B cell (primary cell): ENCODE measurements at places on chromosomes 7 and 10. TPM values are rescaled to one million over a fixed set of nuclear protein-coding genes. Genes with fewer than 3 reads are reported as not detected.

The TMEM176A gene
- polyA plus RNA-seq: 0.22 and 1.1 TPM in 2 replicates

The GDF2 gene
- not detected in 2 replicates for polyA plus RNA-seq

The CYP3A5 gene
- polyA plus RNA-seq: not detected in 2 replicates

The MRC1 gene
- polyA plus RNA-seq: not detected in 2 replicates

The C7orf57 gene
- not detected in 2 replicates for polyA plus RNA-seq

The OPN1SW gene
- not detected in 2 replicates for polyA plus RNA-seq

The CYTH3 gene
- 5.2 and 11.4 TPM in 2 replicates for polyA plus RNA-seq

The LEP gene
- not detected in 2 replicates for polyA plus RNA-seq

The SAMD9 gene
- polyA plus RNA-seq: 5.5 and 6.2 TPM in 2 replicates

The TACC2 gene
- polyA plus RNA-seq: not detected in 2 replicates

- H3K4me1 ChIP-seq: peaks cover 12% of the 10 kb centered on the region
- H3K27ac ChIP-seq: peak within 1 kb of the TSS; percentile 4
- peak; percentile 86 for DNase-seq
Observed at GRCh38 chr10:119103903-119104653, at the start of gene DENND10. Gene DENND10, plus strand, starts transcription at chr10:119104113. Its CDS starts 30 bp downstream, at chr10:119104143.

DNA sequence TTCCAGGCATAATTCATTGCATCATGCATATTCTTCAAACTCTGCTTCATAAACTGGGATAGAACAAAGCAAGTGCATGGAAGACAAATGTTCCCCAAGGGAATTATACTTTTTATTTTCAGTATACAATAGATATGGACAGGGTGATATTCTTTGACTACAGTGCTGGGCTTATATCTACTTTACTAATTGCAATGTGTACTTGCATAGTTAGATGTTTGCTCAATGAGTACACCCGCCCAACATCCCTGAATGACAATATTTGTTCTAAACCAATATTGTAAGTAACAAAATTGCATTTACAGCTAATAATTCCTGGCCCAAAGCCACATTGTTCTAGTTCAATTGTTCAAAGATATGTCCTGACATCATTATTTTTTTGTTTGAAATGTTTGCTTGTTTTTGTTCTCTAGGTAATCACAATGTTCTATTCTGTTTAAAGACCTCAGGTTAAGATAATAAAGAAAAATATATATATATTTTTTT is 171.4 kb downstream of the PTN start:
- H3K27me3 ChIP-seq: no peaks in the 10 kb centered on the region
- H3K4me3 ChIP-seq: no peak overlapping the region
- no peak for DNase-seq
- H3K27ac ChIP-seq: no peak overlapping the region
- H3K36me3 ChIP-seq: no peaks in the 10 kb centered on the region

GRCh38 chr10:101601541-101601940 is 13.4 kb downstream of the DPCD start:
- no peaks in the 10 kb centered on the region for H3K36me3 ChIP-seq
- no peaks in the 10 kb centered on the region for H3K4me1 ChIP-seq
- no peaks in the 10 kb centered on the region for H3K27me3 ChIP-seq
- H3K4me3 ChIP-seq: no peak overlapping the region
- no peak overlapping the region for H3K27ac ChIP-seq

DNA sequence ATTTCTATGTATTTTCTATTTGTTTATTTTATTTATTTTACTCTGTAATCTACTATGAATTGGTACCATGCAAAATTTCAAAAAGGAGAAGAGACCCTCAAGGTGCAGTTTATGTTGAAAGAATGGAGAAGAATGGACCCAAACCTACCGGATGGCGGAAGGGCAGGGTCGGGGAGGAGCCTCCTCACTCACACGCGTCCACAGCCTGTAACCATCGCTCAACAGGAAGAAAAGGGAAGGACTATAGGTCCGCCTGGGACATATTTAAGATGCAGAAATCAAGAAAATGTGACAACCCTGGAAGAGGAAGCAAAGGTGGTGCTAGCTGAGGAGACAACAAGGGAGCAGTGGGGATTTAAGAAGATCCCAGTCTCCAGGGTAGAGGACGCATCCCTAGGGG is 158.4 kb downstream of the COBL start:
- H3K36me3 ChIP-seq: no peaks in the 10 kb centered on the region
- H3K27ac ChIP-seq: no peak overlapping the region
- DNase-seq: no peak
- H3K4me3 ChIP-seq: no peak overlapping the region

DNA sequence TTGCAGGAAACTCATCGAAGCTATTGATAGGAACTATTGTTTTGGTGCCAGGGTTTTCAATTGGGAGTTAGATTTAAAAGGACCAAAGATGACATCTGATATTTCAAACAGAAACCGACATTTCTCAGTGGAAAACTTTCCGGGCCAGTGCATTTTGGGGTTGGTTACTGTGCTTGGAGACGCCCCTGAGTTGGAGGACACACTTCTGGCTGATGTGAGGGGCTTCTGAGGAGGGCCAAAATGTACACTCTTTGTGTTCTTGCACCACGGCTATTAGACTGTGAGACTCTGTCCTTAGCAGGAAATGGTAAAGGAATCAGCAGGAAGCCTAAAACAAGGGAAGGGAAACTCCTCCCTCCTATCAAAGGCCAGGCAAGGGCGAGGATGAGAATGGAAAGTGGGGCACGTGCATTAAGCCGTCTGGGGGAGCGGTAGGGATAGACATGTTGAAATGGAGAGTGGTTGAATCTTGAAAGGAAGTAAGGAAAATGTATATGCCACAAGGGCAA is 1.8 kb upstream of the SRGN start:
- no peak for DNase-seq
- peaks cover 33% of the 10 kb centered on the region for H3K4me1 ChIP-seq
- H3K27me3 ChIP-seq: no peaks in the 10 kb centered on the region
- no peaks in the 10 kb centered on the region for H3K36me3 ChIP-seq

DNA sequence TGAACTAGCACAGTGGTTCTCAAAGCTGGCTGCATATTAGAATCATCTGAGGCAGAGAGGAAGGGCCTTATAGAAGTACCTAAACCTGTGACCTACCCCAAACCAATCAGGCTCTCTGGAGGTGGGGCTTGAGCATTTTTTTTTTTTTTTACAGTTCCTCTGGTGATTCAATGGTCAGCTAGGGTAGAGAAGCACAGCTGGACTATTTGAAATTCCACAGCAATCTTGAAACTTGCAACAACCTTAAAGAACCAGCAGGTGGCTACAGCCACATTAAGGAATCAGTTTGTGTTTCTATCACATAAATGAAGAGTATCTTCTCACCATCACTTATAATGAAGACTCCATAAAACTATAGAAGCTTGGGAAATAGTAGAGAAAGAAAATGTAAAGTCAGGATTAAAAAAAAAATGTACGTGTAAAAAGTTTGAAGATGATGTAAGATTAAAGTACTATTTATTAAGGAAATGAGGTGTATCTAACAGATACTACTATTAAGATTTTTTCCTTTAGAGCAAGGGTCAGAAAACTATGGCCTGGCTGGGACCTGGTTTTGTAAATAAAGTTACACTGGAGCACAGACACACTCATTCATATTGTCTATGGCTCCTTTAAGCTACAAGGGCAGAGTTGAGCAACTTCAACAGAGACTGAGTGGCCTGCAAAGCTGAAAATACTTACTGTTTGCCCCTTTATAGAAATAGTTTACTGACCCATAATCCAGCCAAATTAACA is 3.8 kb downstream of the RTKN2 start:
- peak; percentile 46 for DNase-seq
- H3K27me3 ChIP-seq: peaks cover 15% of the 10 kb centered on the region
- H3K4me3 ChIP-seq: no peak overlapping the region
- H3K27ac ChIP-seq: no peak overlapping the region
- H3K36me3 ChIP-seq: no peaks in the 10 kb centered on the region

DNA sequence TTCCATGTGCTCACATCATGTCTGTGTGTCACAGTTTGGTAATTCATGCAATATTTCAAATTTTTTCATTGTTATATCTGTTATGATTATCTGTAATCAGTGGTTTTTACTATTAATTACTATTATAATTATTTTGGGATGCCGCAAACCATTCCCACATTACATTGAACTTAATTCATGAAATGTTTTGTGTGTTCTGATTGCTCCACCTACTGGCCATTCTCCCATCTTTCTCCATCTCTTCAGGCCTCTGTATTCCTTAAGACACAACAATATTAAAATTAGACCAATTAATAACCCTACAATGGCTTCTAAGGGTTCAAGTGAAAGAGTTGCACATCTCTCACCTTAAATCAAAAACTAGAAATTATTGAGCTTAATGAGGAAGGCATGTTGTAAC is 398.5 kb downstream of the PCDH15 start:
- H3K4me1 ChIP-seq: no peaks in the 10 kb centered on the region
- no peaks in the 10 kb centered on the region for H3K36me3 ChIP-seq
- DNase-seq: no peak
- H3K27ac ChIP-seq: no peak overlapping the region

GRCh38 chr7:149381245-149381644 is 79.6 kb downstream of the ZNF777 start:
- H3K4me3 ChIP-seq: no peak overlapping the region
- H3K36me3 ChIP-seq: no peaks in the 10 kb centered on the region
- no peak for DNase-seq
- H3K27ac ChIP-seq: no peak overlapping the region

- H3K4me1 ChIP-seq: peaks cover 22% of the 10 kb centered on the region
- DNase-seq: peak; percentile 33
- no peak overlapping the region for H3K27ac ChIP-seq
- H3K36me3 ChIP-seq: no peaks in the 10 kb centered on the region
- peak overlapping the region; percentile 12 for H3K4me3 ChIP-seq
Observed at GRCh38 chr7:135993950-135994349, 16.8 kb upstream of the MTPN start.

DNA sequence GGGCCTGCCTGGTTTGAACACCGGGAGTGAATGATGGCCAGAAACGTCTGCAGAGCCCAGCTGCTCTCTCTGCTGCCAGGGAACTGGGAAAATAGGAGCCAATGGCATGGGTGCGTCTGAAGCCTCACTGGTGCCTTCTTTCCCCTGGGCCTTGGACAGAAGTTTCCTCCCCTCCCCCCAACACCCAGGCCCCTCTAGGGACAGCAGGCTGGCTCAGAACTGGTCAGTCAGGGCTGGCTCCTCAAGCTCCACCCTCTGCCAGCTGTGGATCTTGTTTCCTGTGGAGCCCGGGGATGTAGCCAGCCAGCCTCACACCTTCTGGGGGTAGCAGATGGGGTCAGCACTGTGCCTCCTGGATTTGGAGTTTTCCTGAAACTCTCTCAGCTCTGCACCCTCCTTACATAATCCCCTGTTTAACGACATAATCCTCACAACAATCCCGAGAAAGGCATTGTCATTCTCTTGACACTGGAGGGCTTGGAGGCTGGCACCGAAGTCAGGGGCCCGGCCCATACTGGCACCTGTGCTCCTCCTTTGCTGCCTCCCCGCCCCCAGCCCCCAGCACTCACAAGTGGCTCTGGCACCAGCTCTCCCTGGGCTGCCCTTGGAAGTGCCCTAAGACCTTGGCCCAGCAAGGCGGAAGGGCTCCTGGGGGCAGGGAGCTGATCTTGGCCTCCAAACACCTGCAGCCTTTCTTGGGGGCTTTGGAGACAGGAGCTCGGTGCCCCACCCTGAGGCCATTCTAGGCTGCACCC is 5.7 kb downstream of the LDB3 start:
- DNase-seq: no peak
- H3K27me3 ChIP-seq: no peaks in the 10 kb centered on the region
- no peak overlapping the region for H3K4me3 ChIP-seq
- H3K27ac ChIP-seq: no peak overlapping the region

DNA sequence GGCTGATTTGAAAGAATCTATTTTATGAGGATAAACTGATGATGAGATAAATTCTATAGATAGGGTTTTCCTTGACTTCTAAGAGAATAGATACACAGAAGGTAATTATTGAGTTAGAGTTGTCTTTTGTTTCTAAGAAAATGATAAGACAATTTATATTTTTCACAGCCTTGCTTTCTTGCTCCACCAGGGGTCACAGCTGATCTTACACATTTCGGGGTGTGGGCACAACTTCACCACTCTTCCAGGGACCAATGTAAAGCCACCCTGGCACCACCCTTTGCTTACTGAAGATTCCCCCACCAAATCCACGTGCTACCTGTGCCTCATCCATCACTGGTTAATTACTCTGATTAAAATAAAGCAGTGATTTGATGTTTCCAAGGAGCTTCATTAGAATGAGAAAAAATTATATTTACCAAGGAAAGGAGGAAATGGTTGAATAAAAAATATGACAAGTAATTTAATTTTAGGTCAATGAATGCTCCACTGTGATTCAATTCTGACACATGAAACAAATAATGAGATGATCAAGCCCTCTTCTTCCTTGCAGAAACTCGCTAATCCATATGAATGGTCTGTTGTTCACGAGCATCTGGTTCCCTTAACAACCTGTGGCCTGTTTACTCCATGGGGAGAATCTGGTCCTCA is 177.3 kb upstream of the TNS3 start:
- no peak overlapping the region for H3K27ac ChIP-seq
- H3K4me3 ChIP-seq: no peak overlapping the region
- no peak for DNase-seq
- no peaks in the 10 kb centered on the region for H3K36me3 ChIP-seq

DNA sequence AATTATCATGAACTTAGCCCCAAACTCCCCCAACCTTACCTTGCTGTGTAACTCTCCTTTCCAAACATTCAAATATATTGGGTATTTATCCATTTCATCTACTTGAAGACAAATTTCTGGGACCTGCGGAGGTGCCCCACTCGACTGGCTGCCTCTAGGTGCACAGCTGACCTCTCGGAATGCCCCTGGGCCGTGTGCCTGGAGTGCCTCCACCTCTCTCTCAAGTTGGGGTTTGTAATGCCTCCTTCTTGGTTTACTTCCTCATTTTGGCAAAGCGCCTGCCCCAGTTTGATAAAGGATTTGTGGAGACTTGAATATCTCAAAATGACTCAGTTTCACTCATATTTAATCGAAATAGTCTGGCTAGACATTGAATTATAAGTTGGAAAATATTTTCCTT is 16.6 kb downstream of the ZNF777 start:
- no peak for DNase-seq
- H3K27me3 ChIP-seq: no peaks in the 10 kb centered on the region
- H3K4me1 ChIP-seq: no peaks in the 10 kb centered on the region
- no peak overlapping the region for H3K27ac ChIP-seq
- no peak overlapping the region for H3K4me3 ChIP-seq

DNA sequence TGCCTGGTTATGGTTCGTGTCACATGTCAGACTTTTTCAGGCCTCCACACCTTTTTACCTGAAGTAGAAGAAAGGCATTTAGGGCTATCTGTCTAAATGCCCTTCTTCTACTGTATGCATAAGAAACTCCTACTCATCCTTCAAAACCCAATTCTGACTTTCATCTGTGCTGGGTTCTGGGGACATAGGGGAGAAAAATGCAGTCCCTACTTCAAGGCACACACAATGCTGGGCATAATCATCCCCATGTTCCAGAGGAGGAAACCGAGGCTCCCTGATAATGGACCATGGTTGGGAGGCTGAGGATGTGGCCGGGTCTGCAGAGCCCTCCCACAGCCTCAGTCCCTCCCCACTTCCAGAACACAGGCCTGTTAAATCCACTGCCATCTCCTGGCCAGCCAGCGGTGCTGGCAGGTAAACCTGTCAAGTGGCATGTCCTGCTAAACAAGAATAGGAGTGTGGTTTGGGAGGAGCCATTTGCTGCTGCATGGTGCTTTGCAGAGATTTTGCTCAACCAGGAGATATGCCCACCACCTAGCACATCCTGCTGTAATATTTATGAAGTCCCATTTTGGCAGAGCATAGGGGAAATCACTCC is 32.0 kb downstream of the GRID1 start:
- DNase-seq: no peak
- no peaks in the 10 kb centered on the region for H3K27me3 ChIP-seq
- no peak overlapping the region for H3K4me3 ChIP-seq
- H3K4me1 ChIP-seq: no peaks in the 10 kb centered on the region
